Karpas-422 (cell line): ENCODE measurements at places on chromosomes 3 and 15.

DNA sequence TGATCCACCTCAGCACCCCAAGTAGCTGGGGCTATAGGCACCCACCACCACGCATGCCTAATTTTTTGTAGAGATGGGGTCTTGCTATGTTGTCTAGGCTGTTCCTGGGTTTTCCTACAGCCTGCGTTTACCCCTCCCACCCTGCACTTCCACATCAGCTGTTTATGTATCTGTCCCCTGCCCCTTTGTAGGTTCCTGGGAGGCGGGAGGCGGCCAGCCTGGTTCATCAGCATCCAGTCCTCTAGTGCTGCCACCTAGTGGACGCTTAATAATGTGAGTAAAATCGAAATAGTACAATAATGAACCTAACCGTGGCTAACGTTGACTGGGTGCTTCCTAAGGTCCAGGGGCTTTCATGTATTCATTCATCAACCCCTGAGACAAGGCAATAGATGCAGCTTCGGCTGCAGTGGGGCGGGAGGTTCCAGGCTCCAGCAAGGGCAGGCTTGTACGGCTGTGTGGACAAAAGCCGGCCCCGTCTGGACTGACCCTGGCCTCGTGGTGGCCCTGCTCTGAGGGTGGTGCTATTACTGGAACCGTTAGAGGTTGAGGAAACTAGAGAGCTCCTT lies 1.2 kb upstream of the LCTL start:
- DNase-seq, result peak; percentile 85

GRCh38 chr15:46685096-46685495 lies 1032.2 kb upstream of the SEMA6D start:
- no peak for DNase-seq

GRCh38 chr3:195802795-195803194 lies 8.9 kb downstream of the MUC4 start:
- DNase-seq, result no peak

- DNase-seq, result no peak
Measured at GRCh38 chr3:98536456-98537017, 4.8 kb downstream of the GPR15 start.

GRCh38 chr15:74988007-74988800 lies 7.2 kb upstream of the SCAMP5 start:
- peak; percentile 87 for DNase-seq

DNA sequence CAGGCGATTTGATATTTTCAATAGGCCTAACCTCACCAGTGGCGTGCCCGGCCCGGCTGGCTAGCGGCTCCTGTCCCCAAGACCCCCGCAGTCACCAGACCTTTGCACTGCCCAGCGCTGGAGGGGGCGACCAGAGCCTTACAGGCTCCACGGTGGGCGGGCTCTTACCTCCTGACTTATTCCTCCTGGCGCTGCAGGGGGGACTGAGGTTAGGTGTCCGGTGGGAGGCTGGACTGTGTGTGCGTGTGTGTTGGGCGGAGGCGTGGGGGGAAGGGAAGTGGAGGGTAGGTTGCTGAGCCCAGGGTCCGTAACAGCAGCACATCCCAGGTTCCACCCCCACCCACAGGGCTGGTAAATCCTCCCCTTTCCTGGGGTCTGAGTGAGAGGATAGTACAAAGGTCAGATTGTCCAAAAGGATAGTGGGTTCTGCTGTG lies 27.5 kb upstream of the THRB start:
- no peak for DNase-seq

- DNase-seq, result no peak
Measured at GRCh38 chr3:178545337-178545736, 9.1 kb downstream of the KCNMB2 start.

GRCh38 chr15:70492240-70493177 lies 270.8 kb downstream of the UACA start:
- peak; percentile 58 for DNase-seq

DNA sequence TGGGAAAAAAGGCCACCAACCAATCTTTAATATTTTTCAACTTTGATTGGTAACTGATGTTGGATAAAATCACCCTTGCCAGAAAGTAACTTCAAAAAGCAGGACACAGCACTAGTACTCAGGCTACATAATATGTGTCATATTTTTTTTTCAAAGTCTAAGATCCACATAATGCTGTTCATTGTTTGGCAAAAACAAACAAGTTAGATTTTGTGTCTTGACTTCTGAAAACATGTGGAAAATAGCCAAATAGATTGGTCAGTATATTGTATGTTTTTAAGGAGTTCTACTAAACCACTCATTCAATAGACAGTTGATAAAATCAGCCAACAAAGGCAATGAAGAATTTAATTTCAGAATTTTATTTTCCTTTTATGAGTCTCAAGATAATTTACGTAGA lies 111.7 kb upstream of the CCDC54 start:
- no peak for DNase-seq

DNA sequence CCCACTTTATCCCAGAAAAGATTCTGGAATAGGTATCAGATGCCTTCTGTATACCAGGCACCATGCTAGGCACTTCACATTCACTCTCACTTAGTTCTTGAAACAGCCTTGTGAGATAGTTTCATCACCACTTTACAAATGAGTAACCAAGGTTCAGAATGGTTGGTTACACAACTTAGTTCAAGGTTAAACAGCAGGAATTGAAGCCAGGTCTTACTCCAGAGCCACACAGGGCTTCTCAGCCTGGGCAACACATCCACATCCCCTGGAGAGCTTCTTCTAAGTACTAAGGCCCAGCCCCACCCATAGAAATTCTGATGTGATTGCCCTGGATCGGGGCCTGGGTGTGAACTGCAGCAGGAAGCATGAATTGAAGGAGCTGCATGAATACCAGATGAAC lies 18.6 kb downstream of the WHAMM start:
- no peak for DNase-seq

- no peak for DNase-seq
Measured at GRCh38 chr3:98968347-98968746, 66.9 kb upstream of the DCBLD2 start.

DNA sequence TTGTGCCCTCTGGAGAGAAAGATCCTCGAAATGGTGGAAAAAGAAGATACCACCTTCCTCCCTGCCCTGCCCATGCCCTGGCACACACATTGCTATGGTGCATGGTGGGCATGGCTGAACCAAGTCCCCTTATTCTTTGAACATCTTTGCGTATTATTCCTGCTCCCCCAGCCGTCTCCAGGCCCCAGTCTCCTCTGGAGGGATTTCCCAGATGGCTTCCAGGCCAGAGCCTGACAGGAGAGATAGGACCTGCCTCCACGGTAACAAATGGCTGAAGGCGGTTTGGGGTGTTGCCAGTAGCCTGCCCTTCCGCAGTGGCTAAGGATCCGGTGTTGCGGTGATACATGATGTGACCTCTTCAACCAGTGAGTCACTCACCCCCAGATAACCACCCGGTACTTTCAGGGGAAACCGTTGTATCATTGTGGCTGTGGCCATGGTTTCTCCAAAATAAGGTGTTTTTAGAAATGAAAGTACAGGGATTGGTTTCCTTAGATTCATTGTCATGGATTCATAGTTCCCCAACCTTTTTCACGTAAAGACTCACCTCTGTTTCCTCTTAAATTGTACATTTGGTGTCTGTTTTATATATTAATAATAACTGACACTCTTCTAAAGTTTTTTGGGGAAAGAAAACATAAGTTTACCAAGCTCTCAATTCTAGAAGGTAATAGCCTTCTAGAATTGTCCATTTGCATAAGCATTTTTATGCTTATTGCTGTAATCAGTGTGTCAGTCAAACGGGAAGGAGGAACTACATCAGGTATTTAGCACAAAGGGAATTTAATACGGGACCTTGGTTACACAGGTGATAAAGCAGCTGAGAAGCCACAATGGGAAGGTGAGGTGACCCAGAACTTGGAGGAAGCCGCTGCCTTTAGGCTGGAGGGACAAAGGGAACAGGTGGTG lies 25.9 kb downstream of the SMAD3 start:
- no peak for DNase-seq

DNA sequence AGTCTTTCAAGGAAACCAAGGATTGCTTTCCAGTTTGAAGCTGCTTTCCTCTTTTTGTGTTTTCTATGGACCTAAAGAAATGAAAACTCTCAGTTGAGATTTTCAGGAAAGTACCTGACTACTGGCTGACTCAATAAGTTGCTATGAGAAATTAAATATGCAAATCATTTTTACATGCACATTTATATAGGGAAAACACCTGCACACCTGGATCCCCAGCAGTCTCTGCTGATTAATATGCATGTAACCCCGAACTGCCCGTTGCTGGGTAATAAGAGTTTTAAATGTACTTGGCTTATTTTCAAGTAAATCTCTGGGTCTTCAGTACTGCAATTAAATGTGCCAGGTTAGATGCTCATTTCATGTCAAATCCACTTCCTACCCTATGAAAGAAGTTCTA lies 77.2 kb downstream of the KBTBD8 start:
- DNase-seq, result no peak

DNA sequence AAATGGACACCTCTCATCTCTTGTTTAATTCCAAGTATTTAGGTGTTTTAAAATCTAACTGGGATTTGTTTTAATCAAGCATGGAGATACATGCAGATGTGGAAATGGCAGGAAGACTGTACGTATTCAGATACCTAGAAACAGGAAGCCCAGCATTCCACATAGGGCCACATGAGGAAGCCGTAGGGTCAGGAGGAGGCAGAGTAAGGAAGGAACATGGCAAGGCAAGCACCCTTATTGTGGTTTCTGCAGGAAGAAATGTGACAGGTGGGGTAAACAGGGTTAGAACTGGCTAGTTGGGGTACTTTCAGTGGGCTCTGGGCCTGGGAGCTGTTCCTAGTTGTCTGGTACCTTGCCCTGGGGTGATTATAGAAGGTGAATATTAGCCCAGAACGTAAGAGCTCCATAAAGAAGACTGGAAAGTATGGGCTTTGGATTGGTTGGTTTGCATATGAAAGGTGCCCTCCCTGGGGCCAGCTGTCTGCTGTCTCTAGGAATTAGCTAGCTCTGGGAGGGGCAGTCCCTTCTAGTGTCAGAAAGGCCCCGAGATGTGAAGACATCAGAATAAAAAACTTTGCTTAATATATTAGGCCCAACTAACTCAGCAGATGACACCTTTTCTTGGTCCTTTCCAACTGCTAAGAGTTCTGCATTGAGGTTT lies 107.7 kb upstream of the CADPS start:
- no peak for DNase-seq

DNA sequence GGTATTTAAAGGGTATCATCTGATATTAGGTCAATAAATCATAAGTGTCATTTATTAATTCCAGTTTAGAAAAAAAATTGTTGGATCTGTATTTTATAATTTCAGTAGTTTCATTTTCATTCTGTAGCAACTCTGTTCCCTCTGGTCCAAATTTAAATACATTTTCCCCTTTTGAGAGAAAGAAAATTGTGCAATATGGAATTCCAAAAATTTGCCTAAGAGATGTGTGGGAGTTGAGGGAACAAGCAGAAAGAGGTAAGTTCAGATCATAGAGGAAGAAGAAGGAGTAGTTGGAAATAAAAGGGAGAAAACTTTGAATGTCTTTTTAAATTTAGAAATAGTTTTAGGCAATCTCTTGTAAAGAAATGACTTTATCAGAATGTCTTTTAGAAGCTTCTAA lies 48.9 kb upstream of the MME start:
- DNase-seq, result no peak

DNA sequence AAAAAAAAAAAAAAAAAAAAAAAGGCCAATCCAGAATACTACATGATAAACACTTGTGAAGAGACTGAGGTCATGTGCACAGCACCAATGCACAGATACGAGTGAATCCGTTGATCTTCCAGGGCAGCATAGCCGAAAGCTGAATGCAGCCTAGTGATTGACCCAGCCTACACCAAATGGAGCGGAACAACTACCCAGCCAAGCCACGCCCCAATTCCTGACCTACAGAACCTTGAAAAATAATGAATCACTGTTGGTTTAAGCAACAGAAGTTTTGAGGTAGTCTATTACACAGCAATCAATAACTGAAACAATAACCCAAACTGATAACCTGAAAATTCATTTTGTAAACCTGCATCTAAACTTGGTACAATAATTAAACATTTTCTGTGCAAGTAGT lies 361.0 kb downstream of the FHIT start:
- DNase-seq, result no peak

- no peak for DNase-seq
Measured at GRCh38 chr3:117843356-117843755, 1133.8 kb downstream of the TUSC7 start.

DNA sequence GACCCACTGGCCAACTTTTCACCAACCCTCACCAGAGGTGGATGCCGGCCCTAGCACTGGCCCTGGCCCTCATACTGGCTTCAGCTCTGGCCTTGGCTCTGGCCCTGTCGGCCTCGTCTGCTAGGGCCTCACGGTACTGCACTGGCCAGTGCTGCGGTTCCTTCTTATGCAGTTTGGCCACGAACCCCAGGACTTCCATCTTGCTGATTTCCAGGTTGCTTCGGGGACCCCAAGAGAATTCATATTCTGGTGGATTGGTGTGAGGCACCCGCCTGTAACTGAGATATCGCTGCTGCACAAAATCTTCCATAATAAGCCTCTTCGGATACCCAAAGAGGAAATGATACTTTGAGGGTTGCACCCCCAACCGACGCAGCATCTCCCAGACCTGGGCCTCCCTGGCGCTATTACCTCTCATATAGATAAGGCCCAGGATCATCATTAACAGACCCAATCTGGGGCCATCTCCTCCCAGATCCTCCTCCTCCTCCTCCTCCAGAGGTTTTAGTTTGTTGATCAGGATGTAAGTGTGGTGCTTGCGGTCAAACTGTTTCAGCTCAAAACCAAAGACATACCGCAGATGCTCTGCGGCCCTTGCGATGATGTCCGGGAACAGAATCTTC lies 883 bp downstream of the MAGEF1 start:
- DNase-seq, result peak; percentile 97

GRCh38 chr15:94894056-94894455 lies 662.7 kb downstream of the MCTP2 start:
- DNase-seq, result no peak

DNA sequence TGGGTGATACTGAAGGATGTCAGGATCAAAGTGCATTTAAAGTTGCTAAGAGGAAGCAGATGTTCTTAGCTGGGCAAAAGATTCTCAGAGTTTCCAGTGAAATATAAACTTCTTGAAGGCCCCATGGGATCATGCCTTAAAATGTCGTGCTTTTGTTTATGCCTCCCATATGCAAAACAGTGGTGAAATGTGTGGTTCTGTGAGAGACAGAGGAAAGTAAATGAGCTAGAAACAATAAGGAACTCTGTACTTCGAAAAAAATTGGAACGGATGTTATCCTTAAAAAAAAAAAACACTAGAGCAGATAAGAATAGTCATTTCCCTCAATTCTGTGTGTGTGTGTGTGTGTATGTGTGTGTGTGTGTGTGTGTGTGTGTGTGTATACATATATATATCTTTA lies 497.0 kb upstream of the TBL1XR1 start:
- no peak for DNase-seq

DNA sequence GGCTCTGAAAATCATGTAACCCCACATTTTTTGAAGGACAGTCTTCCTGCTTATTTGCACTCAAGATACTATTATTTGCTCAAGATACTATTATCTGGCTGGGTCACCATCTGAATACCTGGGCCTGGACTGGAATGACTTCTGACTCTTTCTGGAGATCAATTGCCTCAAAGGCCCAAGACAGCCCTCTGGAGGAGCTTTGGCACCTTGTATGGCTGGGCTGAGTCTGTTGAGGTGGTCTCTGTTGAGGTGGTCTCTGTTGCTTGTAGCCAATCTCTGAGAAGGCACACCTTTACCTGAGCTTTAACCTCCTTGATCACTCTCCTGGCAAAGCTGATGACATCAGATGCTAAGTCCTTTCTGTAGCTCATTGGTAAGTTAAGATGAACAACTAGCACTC lies 33.0 kb downstream of the SPATA12 start:
- peak; percentile 75 for DNase-seq

GRCh38 chr3:12708584-12709192 lies 44.8 kb upstream of the RAF1 start:
- no peak for DNase-seq

GRCh38 chr3:71114610-71115009 lies 468.9 kb downstream of the FOXP1 start:
- no peak for DNase-seq

- no peak for DNase-seq
Measured at GRCh38 chr3:133697960-133698359, 36.2 kb upstream of the TOPBP1 start.
